ENCODE measurements at places on chromosomes 2 and 18.
A peak's percentile ranks its signal among the peaks of the same experiment; 100 is the strongest.

- DNase-seq = no peak
These were observed 110.3 kb downstream of the PXDN start for GRCh38 chr2:1633936-1634587.

DNA sequence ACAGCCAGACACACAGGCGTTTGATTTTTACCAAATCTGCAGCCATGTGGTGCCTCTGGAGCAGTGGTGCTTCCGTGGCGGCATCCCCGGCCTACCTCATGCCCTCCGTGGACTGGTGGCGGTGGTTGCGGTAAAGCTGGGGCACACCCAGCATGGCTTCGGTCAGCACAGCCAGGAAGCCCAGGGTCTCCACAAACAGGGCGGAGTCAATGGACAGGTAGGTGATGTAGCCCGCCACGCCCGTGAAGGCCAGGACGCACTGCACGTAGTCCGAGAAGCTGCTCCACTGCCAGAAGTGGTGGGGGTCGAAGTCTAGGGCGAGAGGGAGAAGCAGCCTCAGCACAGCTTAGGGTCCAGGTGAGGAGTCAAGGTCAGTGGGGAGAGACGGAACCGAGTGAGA lies 32.4 kb downstream of the SLC66A2 start:
- DNase-seq = no peak

GRCh38 chr2:102396012-102396411 lies 26.9 kb upstream of the IL18RAP start:
- DNase-seq = no peak

- no peak for DNase-seq
These were observed 466.7 kb upstream of the FSHR start for GRCh38 chr2:49621016-49621415.

DNA sequence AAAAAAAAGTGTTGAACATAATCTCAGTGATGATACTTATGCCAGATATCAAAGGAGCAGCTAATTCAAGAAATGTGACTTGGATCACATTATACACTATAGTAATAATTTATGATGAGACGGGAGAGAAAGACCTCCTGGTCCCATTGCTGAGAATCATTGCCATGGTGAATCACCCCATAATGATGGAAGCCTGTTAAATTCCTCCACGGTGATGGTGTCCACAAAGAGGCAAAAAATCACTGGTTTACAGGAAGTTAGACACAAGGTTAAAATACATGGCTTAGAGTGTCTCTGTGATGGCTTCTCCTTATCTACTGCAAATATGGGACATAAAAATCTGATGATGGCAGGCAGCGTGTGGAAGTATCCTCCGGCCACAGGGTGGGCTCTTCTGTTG lies 210.0 kb downstream of the CDH2 start:
- DNase-seq = no peak

DNA sequence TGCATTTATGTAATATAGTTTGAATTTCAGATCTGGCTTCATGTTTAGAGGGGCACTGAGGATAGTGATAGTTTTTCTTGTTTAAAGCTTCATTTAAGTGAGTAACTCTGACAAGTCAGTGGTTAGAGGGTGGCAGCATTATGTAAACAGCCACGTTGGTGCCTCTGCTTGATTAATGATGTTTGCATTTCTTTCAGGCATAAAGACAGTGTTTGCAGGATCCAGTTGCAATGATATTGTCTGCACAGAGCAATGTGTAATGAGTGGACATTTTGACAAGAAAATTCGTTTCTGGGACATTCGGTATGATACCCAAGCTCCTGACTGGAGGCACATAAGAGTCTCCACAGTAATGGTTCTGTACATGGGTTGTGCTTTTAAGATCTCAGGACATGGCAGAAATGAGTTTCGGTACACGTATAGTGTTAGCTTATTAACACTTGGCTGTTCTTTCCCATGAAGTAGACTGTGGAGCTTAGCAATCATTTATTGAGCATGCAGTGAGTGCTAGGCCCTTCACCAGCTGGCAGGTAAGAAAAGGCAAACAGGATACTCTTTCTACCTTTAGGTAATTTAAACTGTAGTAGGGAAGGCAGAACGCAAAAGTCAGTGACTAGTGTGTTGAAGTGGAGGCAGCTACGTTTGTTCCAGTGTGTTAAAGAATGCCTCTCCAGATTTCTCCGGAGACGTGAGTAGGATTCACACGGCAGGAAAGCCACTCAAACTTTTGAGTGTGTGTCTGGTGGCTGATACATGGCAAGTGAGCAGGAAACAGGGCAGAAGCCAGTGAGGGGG lies 17.4 kb upstream of the SAG start:
- no peak for DNase-seq

DNA sequence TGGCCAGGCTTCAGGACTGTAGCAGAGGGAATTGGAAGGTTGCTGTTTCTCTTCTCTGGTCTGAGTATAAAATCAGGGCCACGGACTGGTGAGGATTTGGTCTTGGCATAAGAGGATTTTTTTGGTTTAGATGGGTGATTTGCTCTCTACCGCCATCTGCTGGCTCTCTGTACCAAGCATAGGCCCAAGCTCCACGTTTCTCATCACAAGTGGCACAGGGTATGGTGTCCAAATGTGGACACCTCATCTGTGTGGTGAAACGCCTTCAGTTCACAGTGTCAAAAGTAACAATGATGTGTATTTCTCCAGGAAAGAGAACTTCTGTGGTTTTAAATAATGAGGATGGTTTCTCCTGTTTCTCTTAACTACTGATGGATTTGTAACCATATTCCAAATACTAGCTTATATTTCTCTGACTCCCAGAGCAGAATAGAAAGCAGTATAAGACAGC lies 115.1 kb downstream of the EML6 start:
- DNase-seq = peak; percentile 61

GRCh38 chr2:205148755-205149154 lies 533.5 kb upstream of the NRP2 start:
- DNase-seq = no peak

DNA sequence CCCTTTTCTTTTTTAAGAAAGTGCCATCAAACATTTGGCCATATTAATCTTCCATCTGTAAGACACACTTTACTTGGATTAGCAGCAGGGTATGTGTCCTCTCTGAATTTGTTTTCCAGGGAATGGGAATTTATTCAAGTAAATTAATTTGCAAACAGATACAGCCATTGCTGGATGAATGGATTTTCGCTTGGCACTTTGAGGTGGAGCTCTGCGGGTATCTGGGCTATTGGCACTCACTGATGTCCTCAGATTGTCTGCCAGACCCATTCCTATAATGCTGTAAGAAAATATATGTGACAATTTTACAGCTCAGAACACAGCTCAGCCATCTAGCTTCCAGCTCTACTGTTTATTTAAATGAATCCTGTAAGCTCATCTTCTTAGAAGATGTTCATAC lies 201.2 kb upstream of the CDH20 start:
- DNase-seq = no peak

DNA sequence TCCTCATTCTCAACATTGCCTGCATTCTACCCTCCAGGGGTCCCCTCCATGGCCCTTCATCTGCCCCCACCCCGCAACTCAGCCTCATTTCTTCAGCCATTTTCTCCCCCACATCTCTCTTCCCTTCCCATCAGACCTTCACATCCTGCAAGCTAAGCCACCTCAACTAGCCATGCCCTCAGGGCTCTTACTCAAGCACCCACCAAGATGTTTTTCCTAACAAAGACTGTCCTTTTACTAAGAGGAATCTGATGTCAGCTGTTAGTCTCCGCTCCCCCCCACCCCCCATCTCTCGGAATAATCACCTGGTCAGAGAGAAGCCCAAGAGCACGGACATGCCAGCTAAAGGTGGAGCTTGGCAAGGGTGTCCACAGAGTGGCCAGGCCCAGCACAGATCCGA lies 4.7 kb upstream of the CAPN10 start:
- DNase-seq = no peak

DNA sequence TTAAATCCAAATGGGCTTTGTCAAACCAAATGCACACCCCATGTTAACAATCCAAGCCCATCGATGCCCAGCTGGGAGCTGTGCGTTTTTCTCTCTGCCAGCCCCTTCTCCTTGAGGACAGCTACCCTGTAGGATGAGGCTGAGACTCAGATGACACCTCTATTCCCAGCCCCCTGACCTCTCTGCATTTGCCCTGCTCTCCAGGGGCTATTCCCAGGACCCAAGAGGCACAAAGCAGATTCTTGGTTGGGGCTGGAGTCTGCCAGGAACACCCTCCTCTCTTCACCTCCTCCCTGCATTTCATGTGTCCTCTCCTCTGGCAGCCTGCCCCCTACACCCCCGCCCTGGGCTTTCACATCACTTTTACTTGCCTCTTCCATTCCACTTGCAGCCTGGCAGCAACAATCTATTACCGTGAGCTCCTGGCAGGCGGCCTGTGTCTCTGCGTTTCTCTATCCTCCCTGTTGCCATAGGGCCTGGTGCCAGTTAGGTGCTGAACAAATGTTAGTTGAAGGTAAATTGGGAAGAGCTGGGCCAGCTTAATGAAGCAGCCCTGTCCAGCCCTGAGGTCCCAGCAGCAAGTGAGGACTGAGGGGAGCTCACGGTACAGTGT lies 51.8 kb downstream of the ADD2 start:
- no peak for DNase-seq

DNA sequence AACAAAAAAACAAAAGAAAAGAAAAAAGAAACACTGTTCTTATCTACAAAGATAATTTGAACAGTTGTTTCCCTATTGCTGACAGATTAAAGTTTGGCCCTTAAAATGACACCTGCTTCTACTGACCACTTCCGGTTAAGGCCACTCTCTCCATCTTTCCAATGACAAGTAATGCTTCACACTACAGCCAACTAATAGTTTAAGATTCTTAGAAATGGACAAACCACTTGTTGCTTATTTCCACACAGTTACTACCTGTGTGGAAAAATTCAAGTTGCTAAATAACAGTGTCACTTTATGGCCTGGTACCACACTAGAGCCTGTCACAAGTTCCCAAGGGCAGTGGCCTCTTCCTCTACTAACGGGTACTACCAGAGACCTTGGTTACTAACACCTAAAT lies 2.4 kb downstream of the TMEM185B start:
- no peak for DNase-seq

DNA sequence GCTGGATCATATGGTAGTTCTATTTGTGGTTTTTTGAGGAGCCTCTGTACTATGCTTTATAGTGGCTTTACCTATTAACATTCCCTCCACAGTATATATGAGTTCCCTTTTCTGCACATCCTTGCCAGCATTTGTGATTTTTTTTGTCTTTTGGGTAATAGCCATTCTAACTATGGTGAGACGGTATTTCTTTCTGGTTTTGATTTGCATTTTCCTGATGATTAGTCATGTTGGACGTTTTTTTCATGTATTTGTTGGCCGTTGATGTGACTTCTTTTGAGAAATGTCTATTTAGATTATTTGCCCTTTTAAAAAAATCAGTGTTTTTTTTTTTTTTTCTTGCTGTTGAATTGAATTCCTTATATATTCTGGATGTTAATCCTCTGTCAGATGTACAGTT lies 31.1 kb downstream of the ACTR3 start:
- no peak for DNase-seq

DNA sequence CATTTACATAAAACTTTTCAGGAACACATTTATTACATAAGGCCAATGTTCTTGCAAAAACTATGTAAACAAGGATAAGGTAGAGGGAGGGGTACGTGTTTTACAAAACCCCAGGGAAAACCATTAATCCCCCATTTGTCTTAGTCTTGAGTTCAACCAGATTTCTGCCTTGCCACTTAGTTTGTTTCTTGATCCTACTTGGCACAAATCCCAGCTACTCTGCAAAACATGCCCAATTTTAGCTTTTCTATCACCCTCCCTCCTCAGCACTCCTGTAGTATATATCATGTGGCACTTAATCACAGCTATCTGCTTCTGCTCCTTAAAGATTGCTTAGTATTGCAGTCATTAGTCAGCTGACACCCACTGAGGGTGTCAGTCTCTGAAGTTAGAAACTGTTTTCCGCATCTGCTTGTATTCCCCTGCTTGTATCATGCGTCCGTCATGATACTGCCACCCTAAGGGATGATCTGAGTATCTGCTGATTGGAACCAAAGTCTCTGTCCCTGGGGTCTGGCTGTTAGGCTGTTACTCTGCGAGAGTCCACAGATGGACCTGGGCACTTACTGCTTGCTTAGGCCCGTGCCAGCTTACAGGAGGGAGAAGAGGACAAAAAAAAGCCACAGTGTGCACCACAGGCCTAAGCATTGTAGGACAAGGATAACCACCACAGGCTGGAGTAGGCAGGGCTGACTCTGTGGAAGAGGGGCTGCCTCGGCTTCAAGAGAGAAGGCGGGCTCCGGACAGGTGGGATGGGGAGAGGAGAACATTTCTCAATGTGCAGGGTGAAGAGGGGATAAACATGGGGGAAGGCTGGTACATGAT lies 82.2 kb downstream of the EPAS1 start:
- no peak for DNase-seq

All from stimulated activated CD4-positive, alpha-beta T cell treated with anti-CD3 and anti-CD28 coated beads, Interleukin-12 subunit alpha, Interleukin-12 subunit beta, amount 100 ng/mL, for 4 hours (primary cell).